GM04504 (cell line): ENCODE measurements at places on chromosomes 1 and 21.

DNA sequence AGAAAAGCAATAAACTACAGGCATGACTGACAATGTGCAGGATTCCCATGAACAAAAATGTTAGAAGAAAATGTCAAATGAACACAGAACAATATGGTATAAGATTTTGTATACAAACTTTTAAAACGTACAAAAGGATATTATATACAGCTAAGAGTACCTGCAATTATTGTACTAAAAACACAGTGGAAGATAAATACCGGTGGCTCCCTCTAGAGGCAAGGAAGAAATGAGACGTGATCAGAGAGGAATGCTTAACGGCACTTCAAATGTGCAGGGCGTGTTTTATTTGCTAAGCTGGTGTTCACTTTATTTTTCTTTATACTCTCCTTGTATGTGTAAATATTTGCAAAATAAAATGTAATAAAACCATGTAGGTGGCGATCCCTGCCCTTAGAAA lies 191.8 kb upstream of the SAMSN1 start:
- DNase-seq = peak; percentile 3

GRCh38 chr1:186207391-186208085 lies 167.5 kb downstream of the TPR start:
- no peak for DNase-seq

GRCh38 chr1:151710187-151710840 lies 6.3 kb downstream of the CELF3 start:
- no peak for DNase-seq

- DNase-seq = no peak
Measured at GRCh38 chr1:240068961-240069360, 22.7 kb upstream of the FMN2 start.

DNA sequence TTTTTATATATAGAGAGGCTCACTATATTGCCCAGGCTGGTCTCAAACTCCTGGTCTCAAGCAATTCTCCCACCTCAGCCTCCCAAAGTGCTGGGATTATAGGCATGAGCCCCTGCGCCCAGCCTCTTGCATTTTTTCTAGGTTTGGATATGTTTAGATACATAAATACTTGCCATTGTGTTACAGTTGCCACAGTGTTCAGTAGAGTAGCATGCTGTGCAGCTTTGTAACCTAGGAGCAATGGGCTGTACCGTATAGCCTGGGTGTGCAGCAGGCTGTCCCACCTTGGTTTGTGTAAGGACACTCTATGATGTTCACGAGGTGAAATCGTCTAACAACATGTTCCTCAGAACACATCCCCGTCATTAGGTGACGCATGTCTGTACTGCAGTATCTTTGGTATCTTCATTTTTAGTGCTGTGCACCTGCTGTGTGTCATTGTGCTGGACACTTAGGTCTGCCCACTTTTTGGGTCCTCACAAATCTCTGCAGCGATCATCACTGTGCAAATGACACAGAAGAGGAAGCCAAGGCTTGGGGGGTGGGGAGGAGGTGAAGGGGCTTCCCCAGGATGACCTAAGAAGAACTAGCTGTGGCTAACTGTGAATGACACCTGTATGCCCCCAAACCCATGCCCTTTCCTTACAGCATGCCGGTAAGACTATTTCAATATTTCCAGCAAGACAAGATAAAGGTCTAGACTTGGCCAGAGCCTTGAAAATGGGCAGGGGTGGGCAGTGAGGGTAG lies 44.5 kb downstream of the SDC3 start:
- DNase-seq = no peak

DNA sequence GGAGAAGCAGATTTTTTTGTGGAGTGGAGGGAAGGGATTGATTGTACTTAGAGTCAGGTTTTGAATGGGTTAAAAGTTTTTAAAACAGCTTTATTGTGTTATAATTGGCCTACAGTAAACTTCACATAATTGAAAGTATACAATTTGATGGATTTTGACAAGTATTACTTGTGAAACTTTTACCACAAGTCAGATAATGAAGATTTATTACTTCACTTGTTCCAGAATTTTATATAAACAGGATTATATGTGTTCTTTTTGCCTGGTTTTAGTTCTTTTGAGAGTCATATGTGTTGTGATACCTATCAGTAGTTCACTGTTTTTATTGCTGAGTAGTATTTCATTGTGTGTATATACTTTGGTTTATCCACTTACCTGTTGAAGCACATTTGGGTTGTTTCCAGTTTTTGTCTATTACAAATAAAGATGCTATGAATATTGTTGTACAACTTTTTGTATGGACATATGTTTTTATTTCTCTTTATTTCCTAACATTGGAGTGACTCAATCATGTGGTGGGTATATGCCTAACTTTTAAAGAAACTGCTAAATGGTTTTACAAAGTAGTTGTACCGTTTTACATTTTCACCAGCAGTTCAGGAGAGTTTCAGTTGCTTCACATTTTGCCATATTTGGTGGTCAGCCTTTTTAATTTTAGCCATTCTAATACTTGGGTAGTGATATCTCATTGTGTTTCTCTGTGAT lies 71.0 kb downstream of the DYRK1A start:
- DNase-seq = no peak

- DNase-seq = no peak
Measured at GRCh38 chr1:15747378-15747777, 5.1 kb downstream of the TMEM82 start.

- DNase-seq = no peak
Measured at GRCh38 chr1:191671236-191671635, 487.0 kb upstream of the RGS18 start.

DNA sequence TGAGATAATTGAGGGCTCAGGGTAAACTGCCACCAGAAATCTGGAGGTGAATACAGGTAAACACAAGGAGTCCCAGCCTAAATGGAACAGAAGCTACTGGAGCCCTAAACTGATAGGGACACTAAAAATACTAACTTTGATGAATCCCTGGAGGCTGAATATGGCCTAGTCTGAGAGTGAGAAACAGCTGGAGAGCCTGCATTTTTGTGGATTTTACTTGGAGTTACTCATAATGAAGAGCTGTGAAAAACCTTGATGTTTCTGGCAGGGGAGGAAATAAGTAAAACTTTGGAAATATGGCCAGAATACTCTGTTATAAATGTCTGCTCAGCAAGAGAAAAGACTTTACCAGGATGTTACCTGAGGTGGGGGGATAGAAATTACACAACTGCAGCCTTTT lies 164.4 kb downstream of the LIPI start:
- DNase-seq = peak; percentile 0

- no peak for DNase-seq
Measured at GRCh38 chr1:201515895-201516294, 9.0 kb upstream of the CSRP1 start.

GRCh38 chr1:2290171-2290578 lies 62.1 kb downstream of the SKI start:
- no peak for DNase-seq

DNA sequence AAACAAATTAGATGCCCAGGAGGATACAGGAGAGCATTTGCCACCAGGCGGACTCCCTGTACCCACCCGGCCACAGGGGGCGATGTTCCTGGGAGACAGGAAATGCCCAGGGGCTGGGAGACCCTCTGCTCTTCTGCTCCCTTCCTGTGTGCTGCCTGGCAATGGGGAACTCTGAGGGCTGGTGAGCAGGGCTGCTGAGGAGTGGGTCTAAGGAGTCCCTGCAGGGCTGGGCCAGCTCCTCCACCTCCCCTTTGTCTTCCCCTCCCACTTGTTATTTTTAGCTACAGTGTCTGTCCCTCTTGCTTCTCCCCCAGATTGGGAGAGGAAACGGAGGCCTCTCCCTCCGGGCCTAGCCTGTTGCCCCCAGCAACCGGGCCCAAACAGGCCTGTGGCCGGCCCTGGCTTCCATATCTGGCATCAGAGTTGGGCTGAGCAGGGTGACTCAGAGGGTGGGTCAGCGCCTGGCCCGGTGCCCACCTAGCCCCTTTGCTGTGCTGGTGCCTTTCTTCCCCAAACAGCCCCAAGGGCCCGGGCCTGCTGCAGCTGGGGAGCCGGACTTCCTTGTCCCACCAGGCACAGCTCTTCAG lies 11.6 kb downstream of the LMNA start:
- peak; percentile 97 for DNase-seq

DNA sequence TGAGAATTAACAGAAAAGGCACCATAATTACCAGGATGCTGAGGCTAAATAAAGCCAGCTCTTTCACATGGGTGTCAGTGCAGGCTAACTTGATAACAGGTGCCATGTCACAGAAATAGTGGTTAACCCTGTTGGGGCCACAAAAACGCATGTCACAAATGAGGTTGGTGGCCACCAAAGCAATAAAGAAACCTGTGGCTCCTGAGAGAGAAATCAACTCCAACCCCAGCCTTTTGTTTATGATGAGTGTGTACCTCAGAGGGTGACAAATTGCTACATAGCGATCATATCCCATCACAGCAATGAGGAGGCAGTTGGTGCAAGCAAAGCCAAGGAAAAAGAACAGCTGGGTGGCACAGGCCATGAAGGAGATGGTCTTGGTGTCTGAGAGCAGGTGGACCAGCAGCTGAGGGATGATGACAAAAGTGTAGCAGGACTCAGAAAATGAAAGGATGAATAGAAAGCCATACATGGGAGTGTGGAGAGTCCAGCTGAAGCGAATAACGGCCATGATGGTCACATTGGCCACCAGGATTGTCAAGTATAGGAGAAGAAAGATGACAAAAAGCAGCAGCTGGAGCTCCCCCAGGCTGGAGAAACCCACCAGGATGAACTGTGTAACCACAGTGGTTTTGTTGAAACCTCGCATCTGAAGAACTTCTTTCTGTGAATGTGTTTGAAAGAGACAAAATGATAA lies at the start of gene OR10T2:
Gene OR10T2, minus strand, starts transcription at position 649 of the 697 bp plus-strand sequence. Its CDS starts 0 bp downstream, at position 649.
- no peak for DNase-seq

DNA sequence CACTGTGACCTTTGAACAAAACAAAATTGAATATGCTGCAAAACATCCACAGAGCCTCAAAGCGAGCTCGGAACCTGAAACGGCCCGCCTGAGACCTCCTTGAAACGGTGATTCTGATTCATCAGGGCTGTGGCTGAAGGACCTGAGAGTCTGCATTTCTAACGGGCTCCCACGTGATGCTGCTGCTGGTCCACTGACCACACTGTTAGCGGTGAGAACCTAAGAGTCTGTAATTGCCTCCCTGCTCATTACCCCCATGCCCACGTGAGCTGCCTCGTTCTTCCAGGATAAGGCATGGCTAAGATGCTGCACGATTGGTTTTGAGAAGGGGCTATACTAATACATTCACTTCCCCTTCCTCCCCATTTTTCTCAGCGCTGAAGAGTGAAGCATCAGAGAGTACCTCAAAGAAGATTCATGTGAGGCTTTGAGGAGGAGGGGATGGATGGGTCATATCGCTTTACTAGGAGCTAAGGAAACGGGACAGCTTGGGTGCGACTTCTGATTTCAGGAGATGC lies 9.7 kb downstream of the TLR5 start:
- no peak for DNase-seq

- DNase-seq = no peak
Measured at GRCh38 chr21:44376606-44377005, 23.2 kb downstream of the TRPM2 start.
